ENCODE measurements at places on chromosomes 4 and X. TPM values are rescaled to one million over a fixed set of nuclear protein-coding genes. Genes with fewer than 3 reads are reported as not detected.
A peak's percentile ranks its signal among the peaks of the same experiment; 100 is the strongest.

DNA sequence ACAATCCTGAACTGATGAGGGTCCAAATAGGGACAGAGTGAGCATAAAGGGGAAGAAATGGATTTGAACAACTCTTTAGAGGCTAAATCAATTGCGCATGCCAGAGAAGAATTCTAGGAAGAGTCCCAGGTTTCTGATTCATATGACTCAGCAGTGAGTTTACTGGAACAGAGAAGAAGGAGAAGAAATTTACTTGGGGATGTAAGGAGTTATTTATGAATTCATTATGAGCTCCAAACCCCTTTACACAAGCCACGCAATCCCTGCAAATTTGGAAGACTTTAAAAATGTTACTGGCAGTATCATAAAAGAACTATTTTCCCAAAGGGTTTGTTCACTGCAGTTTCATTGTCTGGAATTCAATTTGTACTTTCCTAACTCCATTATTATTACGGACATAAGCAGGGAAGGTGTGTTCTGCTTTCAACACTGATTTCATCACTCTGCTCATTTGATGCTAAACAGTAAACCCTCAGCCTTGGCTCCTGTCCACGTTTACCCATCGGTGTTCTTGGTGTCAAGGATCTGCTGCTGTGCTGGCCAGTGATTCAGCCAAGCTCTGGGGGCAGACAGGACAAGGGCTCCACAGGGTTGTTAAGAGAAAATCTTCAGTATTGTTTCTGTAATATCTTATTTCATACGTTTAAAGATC is 273.7 kb downstream of the HNRNPD start:
- DNase-seq = no peak

- no peak for DNase-seq
Observed at GRCh38 chr4:33626221-33626620, 2618.1 kb downstream of the ARAP2 start.

DNA sequence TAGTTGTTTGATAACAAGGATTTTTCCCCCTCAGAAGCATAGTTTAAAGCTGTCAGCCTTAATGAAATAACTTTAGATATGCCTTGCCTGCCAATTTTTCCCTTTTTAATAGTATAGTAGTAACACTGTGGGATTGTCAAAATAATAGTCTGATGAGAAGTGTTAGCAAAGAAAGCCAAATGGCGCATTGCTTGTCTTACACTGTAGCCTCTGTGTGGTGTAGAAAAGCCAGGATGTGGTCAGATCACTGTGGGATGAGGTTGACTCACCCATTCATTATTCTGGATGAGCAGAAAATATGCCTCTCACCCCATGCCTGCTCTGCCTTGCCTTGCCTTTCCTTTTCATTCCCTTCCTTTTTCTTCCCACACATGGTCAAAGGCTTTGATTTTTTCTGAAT is 257.8 kb upstream of the NRK start:
- DNase-seq = no peak

- peak; percentile 59 for DNase-seq
Observed at GRCh38 chrX:70030301-70030767, 19.4 kb downstream of the AWAT2 start.

Gene MSANTD1
- 0.97 TPM for total RNA-seq

GRCh38 chr4:8082517-8083055 is 76.0 kb downstream of the ABLIM2 start:
- no peak for DNase-seq

DNA sequence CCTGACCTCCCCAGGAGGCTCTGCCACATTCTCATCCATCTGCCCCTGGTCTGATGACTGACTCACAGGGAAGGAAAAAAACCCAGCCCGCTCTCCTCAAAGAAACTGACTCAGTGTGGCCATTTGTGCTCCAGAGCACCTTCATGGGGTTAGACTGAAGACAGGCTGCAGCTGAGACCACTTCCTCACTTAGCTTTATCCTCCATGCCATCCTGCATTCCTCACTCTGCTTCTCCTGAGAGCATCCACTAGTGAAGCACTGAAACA is 35.9 kb upstream of the HPSE start:
- DNase-seq = no peak

Gene HSFX2
- total RNA-seq = 2.0 TPM

Gene ABHD18
- total RNA-seq = 12.4 TPM

DNA sequence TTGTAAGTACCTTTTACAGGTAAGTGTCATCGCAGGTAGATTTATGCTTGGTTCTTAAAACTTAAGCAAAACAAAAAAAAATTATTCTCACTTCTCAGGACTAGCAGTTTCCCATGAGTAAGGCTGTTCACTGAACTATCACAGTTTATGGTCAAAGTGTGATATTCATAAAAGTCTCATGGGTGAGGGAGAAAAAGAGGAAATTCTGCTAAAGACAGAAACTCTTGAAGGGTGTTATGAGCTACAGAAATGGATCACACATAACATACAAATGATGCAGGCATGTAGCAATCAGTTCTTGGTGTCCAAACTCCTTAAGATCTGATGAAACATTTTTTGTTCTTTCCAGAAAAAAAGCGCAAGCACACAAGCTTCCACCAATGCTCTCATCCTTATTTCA is 8.5 kb downstream of the RAB9A start:
- no peak for DNase-seq

DNA sequence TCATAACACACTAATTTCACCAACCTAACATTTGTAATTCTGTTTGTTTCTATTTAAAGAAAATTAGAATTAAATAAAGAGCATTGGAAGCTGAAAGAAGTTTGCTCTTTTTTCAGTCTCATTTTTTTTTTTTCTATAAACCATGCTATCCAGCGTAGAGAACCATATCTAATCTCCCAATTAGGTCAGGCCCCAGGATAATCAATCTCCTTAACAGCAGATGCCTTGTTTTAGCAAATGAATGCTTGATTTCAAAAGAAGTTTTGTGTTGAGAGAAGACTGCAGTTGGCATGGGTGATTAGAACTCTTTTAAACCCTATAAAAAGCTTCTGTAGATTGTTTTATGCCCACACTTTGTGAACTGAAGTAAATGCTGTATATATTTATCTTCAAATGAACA is 15.6 kb upstream of the MAD2L1 start:
- no peak for DNase-seq

Gene EFNB1
- 7.8 TPM for total RNA-seq

DNA sequence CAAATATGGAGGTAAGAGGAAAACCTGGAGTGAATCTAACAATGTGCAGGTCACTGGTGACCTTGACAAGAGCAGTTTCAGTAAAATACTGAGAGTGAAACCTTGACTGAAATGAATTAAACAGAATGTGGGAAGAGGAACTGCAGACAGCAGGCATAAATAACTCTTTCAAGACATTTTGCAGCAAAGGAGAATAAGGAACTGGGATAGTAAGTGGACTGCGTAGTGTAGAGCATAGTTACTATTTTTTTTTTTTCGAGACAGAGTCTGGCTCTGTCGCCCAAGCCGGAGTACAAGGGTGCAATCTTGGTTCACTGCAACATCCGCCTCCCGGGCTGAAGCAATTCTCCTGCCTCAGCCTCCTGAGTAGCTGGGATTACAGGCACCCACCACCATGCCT is 24.0 kb downstream of the RBMX start:
- DNase-seq = no peak

Gene GYG2
- 4.5 TPM for total RNA-seq

DNA sequence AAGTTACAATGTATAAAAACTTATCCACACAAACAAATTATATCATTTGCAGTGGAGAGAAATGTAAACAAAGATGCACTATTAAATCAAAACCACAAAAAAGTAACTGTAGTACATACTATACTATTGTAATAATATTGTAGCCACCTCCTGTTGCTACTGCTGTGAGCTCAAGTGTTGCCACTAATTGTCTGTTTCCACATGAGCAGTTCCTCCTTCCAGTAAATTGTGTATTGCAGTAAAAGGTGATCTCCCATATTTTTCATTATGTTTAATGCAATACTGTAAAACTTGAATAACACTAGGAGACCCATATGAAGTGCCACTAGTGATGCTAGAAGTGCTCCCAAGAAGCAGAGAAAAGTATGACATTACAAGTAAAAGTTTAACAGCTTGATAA is 11.7 kb downstream of the LIN54 start:
- DNase-seq = no peak

DNA sequence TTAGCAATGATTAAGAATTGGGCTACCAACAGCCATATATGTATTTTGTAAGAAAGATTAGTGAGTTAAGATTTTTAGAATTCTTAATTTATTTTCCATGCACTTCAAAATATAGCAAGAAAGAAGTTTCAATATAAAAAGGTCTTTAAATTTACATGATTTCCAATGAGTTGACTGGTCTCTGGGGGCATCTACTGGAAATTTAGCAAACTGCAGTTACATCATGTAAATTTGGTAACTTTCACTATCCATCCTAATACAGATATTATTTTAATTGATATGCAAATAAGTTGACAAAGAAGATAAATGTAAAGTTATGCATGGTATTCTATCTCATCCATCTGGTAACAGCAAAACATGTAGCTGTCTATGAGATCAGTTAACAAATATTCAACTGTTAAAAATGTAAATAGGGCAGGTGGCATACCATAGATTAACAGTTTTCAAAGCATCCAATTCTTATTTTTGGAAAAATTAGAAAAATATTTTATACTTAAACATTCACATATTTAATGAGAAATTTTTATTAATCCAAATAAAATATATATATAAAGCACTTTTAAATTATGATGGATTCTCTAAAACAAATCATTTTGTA is 29.1 kb downstream of the TTC29 start:
- peak; percentile 22 for DNase-seq

GRCh38 chr4:77782102-77782835 is 36.9 kb downstream of the CNOT6L start:
- no peak for DNase-seq

- DNase-seq = no peak
Observed at GRCh38 chr4:89998469-89999011, 103.9 kb downstream of the MMRN1 start.

Gene FANCB
- 6.0 TPM for total RNA-seq

DNA sequence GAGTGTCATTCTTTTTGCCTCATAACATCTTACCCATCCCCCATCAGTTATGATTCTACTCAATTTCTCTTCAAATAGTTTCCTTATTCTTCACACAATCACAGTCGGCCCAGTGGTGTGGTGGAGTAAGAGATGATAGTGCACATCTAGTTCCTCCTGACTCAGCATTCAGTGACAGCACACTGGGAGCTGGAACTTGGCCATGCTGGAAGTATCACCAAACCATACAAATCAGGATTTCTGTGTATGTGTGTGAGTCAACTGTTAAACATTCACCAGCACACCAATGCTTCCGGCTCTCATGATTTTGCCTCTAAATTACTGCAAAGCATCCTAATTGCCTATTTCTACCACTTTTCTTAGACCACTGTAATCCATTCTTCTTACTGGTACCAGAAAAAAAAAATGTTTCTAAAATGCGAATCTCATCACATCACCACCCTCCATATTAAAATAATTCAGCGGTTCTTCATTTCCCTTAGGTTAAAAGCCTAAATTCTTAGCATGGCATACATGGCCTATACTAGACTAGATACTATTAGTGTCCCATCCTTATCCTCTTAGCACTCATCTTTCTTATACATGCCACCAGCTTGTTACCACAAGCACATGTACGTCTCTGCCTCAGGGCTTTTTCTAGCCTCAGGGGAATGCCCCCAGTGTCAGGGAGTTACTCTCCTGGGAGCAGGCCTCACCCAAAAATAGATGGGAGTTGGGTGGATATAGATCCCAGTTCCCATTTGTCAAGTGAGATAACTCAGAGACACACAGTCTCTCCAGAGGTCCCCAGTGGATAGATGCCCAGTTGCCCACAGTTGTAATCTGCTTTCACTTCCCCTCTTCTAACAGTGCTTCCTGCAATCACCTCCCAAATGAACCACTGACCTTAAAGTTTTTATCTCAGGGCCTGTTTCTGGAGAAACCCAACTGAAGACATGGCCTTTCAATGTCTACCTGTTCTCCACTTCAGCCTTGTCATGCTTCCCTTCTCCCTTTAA is 49.2 kb upstream of the DDX53 start:
- no peak for DNase-seq

Gene FAM193A
- 33.7 TPM for total RNA-seq

Gene DKK2
- total RNA-seq = 8.0 TPM

DNA sequence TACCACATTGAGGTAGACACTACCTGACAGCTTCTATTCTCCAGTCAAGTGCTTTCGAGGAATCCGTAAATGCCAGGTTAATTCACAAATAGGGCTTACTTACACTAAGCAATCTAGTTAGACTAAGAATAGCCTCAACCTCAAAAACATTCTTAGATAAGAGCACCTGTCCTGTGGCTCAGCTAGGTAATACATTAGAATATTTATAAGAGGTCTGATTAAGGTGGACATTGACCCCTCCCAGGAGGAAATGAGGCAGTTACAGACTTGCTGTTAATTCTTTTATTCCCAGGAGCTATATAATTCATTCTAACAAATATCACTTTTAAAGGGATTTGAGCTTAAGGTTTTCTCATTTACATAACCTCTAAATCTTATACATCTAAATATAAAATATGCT is 758.1 kb downstream of the GRID2 start:
- DNase-seq = no peak

DNA sequence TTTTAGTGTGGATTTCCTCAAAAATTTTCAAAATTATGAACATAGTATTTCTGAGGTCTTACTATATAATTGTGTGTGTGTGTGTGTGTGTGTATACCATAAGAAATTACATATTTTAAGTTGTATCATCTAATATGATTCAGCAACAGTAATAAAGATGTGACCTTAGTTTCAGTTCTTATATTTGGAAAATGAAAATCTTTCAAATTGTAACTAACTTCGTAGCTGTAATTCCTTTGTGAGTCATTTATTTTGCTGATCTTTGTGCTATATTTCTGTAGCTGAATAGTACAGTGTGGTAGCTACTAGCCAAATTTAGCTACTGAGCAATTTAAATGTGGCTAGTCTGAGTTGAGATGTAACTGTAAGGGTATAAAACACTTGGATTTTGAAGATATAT is 116.4 kb downstream of the RAP1GDS1 start:
- DNase-seq = no peak

DNA sequence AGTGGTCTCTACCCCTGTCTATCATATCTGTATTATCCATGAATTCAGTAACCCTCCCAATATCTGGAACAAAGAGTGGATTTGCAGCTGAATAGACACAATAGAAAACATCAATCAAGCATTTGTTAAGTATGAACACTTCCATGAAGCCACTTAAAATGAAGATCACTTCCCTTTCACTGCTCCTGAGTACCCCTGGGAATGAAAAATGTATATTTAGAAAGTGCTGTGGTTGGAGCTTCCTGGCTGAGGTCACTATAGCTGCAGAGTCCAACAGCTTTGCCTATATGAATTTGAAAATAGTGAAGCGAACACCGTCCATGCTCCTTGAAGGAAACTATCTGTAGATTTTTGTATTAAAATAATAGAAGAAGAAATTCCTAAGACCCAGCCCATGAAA is 227.0 kb downstream of the DTHD1 start:
- no peak for DNase-seq

GRCh38 chr4:81564025-81564424 is 92.3 kb upstream of the RASGEF1B start:
- no peak for DNase-seq

GRCh38 chr4:82553020-82553419 is 8.8 kb downstream of the TMEM150C start:
- DNase-seq = no peak

Gene AADAT
- 6.6 TPM for total RNA-seq

Gene ANAPC4
- total RNA-seq = 20.1 TPM

Data from endothelial cell (in vitro differentiated cells).